ENCODE measurements at places on chromosomes 2 and 18.

DNA sequence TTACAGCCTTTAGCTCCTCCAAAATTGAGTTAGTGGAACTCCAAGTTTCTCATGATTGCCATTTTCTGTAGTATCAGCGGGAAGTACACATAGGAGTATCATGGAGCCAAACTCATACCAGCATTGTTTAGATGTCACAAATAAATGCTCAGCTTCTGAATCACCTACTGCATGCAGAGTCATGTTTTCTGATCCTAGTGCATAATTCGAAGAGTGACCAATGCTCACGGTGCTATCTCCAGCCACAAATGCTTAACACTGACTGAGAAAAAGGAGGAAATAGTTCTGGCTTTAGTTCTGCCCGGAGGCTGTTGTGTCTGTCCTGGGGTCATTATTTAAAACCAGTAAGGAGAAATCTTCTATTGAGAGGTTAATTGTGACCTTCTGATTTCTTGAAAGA, 45.4 kb upstream of the LRATD1 start:
- no peak for DNase-seq

GRCh38 chr18:33146014-33146413, 294.5 kb downstream of the CCDC178 start:
- DNase-seq, result no peak

GRCh38 chr18:6682437-6683111, 46.9 kb upstream of the ARHGAP28 start:
- no peak for DNase-seq

- DNase-seq, result peak; percentile 22
Measured at GRCh38 chr2:39094717-39095363, 26.0 kb downstream of the SOS1 start.

- DNase-seq, result no peak
Measured at GRCh38 chr2:238160206-238161129, 1.7 kb downstream of the ERFE start.

DNA sequence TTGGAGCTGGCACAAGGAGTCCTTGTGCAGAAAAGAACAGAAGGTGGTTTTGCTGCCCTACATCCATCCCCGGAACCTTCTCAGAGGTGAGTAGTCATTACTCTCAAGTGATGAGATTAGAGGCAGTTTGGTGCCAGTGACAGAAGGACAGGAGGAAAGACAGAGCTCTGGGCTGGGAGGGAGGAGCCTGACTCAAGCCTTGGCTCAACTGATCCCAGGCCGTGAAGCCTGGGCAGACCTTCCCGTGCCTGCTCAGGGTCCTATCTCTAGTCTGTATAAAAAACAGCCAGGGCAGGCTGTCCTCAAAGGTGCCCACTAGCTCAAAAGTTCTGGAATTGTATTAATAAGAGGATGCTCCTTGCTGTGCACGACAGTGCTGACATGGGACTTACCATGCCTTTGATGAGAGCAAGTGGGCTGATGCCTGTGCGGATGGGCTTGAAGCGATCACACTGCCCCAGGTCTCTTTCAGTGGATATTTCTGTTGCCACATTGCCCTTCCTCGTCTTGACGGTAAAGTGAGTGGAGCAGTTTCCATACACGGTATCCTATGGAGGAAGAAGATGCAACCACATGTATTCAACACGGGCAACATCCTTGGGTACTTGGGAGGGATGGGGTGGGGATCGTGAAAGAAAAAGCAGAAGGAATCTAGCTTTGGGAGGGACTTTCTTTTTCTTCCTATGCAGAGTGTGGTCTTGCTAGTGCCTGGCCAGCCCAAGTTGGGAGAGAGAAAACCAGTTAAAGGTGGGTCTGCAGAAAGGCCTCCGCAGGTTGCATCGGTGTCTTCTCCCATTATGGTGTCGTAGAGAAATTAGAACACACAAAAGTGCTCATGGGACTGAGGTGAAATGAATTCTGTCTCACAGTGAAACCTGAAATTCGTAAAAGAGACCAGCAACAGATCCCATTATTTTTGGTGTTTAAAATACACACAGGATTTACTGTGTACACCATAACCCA, 6.9 kb downstream of the APOB start:
- DNase-seq, result no peak

GRCh38 chr2:72813841-72814240, 12.0 kb downstream of the EXOC6B start:
- peak; percentile 61 for DNase-seq

- peak; percentile 46 for DNase-seq
Measured at GRCh38 chr2:85131116-85131515, 2.1 kb upstream of the TCF7L1 start.

GRCh38 chr18:76055025-76055424, 440.0 kb downstream of the ZNF516 start:
- DNase-seq, result no peak

GRCh38 chr18:56076723-56077122, 488.7 kb upstream of the TCF4 start:
- no peak for DNase-seq
